Motor neuron (in vitro differentiated cells): ENCODE measurements at places on chromosomes 5 and 9.

- no peak for ATAC-seq
Measured at GRCh38 chr5:160685219-160685618, 166.8 kb downstream of the ATP10B start.

GRCh38 chr5:39720136-39720535 lies 295.4 kb upstream of the DAB2 start:
- ATAC-seq, result no peak

DNA sequence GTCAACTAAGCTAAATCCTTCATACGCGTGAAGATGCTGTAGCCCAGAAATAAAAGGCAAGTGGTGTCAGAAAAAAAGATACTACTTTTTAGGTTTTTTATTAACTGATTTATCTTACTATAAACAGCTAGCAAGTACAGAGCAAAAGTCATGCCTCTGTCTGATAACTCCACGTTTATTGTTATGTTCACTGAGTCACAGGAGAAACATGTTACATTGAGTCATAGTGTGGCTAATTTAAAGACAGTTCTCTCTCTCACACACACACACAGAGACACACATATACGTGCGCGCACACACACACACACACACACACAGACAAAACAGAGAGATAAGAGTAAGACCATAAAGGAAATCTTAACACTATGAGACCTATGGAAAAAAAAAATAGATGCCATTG lies 770.0 kb upstream of the CDH10 start:
- no peak for ATAC-seq

- ATAC-seq, result peak; percentile 14
Measured at GRCh38 chr9:136012651-136013050, 51.5 kb upstream of the UBAC1 start.

DNA sequence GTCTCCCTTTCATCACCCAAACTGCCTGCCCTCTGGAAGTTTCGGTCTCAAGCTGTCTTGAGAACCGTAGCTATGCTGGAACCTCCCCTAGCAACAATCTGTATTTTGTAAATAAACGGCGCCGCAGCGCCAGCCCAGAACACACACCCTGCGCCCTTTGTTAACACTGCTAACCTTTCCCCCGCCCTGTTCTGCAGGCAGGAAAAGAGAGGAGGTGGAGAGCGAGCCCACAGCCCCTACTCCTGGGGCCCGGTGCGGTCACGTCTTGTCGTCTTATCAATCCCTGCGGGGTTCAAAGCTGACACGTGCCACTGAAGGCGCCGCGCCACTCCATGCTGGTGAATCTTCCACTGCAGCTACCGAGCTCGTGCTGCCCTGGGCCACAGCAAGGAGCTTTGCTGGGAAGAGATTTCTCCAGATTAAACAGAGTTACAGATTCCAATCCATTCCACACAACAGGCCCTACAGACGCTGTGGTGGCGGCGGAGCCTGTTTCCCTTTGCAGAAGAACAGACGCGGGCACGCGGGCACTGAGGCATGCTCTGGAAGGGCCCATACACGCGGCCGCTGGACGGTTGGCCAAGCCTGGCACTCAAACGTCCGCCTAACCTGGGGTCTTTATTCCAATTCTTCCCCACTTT lies 25.3 kb downstream of the ZDHHC11B start:
- ATAC-seq, result peak; percentile 84

DNA sequence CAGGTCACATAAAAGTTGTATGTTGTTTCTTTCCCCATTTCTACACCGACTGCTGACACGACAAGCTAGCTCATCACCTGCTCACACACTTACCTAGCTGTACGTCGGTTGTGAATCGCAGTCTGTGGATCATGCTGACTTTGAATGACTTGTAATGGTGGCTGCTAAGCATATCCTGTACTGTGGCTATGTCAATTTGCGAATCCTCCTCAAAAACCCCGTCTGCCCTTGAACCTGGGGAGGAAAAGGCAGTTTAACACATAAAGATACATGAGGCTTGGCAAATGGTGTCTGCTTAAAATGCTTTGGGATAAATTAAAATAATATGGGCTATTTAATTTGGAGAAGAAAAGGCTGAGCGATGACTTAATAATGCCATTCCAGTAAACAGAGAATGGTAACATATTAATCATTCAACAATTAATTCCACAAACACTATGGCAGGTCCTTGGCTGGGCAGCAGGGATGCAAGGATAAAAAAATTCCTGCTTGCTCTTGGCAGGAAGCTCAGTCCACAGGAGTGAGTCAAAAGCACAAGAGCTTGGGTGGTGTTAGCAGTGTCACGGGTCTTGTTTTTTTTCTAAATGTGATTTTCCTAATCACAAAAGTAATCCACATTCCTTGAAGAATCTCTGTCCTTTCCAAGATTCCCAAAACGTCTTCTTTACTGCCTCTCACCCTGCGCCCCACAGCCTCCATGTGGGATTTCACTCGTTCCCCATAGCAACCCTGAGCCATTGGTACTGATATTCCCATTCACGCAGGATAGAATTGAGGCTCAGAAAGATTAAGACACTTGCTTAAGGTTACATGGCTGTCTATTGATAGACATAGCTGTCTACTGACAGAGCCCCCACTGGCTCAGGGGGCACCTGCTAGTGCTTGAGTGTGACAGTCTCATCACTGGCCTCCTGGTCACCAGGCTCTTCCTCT lies 222.4 kb downstream of the MAPKAP1 start:
- ATAC-seq, result no peak

DNA sequence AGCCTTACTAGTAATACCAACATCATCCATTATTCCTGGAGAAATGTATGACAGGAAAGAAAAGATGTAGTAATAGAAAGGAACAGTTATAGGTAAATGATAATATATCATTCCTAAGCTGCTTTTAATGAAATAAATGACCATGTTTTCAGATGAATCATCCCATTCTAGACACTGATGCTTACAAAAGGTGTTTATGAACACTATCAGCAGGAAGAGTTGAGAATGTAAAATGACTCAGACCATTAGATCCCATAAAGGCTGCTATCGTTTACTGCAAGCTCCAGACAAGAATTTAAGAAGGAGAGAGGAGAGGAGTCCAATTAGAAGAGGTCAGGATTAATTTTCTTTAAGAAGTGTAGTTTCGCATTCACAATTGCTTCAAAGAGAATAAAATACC lies 1033.5 kb downstream of the EFNA5 start:
- ATAC-seq, result no peak

- no peak for ATAC-seq
Measured at GRCh38 chr5:31573494-31574142, 41.5 kb downstream of the C5orf22 start.

DNA sequence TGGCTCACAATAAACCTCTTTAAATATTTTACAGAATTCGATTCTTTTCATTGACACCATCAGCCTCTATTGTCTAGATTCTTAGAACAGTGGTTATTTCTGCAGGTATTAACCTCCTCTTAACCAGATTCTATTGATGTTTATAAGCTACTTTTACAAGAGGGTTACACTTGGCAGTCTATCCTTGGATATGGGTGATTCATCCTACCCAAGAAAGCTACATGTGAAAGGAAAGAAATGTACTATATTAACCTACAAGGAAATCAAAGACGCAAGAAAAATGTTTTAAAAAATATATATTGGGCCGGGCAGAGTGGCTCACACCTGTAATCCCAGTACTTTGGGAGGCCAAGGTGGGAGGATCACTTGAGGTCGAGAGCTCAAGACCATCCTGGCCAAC lies 16.7 kb downstream of the SLC25A25 start:
- ATAC-seq, result no peak

DNA sequence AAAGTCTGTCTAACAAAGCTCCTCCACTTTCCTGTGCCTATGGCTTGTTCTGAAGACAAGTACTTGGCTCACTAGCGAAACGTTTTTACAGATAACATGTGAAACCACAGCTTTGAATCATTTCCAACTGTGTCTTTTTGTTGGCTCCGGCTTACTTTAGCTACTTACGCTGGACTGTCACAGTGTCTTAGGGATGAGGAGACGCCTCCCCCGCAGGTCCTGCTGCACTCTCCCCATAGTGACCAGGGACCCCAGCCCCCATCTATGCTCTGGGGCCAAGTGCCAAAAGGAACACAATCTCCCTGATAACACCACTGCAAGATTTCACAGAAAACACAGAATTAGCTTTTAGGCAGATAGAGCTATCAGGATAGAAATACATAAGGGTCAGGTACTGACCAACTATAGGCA lies 219.1 kb downstream of the ADAMTS6 start:
- ATAC-seq, result peak; percentile 23

- ATAC-seq, result no peak
Measured at GRCh38 chr5:137706841-137707240, 29.0 kb downstream of the KLHL3 start.

- ATAC-seq, result no peak
Measured at GRCh38 chr9:9855177-9856078, 757.4 kb downstream of the PTPRD start.

DNA sequence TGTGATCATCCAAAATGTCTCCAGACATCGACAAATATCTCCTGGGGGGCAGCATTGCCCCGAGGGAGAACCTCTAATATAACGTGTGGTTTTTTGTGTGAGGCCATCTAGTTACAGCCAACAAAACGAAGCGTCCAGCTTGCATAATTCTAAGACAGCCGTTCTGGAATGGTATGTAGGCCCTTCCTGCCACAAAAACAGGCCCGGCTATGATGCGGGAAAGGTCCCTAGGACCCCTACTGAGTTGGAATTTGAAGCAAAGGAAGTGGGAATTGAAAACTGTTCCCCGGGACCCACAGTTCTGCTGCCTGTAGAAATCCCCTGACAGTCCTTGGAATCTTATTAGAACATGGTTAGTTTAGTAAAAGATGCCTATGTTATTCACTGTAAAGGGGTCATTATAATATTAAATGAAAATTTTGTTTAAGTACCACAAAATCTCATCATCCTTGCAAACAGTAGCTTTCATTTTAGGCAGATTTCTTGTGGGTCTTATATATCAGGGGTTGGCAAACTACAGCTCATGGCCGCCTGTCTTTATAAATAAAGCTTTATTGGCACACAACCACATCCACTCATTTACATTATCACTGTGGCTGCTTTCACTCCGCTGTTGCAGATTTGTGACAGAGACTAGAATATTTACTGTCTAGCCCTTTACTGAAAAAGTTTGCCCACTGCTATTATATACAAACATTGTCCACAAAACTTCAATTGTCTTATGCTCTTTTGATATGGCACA lies 70.7 kb downstream of the MSX2 start:
- no peak for ATAC-seq

DNA sequence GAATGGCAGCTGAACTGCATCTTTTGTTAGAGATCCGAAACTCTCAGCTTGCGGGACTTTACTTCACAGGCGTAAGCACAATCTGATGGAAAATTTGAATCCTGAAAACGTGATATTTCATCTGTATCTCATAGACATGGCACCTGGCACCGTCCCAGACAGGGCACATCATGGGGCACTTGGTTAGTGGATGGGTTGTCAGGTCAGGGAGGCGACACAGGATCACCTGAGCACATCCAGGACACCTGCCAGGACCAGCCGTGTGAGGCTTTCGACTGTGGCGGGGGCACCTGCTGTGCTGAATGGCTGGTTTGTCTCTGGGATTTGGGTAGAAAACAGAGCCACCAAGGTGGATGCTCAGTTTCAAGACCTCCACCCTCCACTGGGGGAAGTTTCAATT lies 11.3 kb upstream of the ZFP62 start:
- no peak for ATAC-seq
